NCI-H2171 (cell line): ENCODE measurements at places on chromosomes 3 and 15.

GRCh38 chr3:47854267-47854666 lies 51.3 kb downstream of the DHX30 start:
- no peak for DNase-seq

GRCh38 chr3:166836836-166837235 lies 543.3 kb downstream of the ZBBX start:
- DNase-seq = no peak

DNA sequence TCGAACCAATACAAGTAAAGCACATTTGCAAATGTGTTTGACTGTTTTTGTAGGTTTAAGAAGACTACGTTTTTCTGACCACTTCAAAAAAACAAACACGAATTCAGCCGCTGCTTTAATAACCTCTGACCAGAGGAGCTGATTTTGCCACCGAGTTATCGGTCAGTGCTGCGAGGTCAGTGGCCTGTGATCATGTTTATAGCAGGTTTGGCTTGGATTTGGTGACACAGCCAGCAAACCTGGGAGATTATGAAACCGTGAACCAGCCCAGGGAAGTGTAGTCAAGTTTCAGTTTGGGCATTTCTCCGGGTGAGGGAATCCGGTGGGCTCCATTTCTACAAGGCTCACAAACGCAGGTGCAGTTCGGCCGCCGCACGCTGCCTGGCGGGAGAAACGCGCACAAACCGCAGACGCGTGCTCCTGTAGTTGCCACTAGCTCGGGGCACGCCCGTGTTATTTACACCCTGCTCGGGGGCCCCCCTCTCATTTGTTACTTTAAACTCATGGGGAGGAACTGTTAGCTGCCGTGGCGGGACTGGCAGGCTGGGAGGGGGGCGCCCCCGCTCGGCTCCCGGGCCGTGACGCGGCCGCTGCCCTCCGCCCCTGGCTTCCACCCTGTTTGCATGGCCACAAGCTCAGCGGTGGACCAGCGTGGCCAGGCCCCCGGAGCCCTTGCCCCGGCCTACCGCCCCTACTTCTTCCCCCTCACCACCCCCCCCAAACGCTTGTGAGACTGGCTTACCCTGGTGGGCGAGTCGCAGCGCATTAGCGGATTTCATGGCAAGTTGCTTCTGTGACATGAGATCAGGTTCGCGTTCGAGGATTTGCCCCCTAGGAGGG lies 13.6 kb upstream of the ONECUT1 start:
- DNase-seq = no peak

DNA sequence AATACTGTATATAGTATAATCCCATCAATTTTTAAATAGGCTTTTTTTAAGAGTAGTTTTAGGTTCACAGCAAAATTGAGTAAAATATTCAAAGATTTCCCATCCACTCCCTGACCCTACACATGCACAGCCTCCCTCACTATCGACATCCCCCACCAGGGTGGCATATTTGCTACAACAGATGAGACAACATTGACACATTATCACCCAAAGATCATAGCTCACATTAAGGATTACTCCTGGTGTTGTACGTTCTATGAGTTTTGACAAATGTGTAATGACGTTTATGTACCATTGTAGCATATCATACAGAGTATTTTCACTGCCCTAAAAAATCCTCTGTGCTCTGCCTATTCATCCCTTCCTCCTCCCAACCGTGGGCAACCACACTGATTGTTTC lies 39.3 kb downstream of the LHFPL4 start:
- no peak for DNase-seq
